ENCODE measurements at places on chromosomes 16 and 17. TPM values are rescaled to one million over a fixed set of nuclear protein-coding genes. Genes with fewer than 3 reads are reported as not detected.
A peak's percentile ranks its signal among the peaks of the same experiment; 100 is the strongest.

DNA sequence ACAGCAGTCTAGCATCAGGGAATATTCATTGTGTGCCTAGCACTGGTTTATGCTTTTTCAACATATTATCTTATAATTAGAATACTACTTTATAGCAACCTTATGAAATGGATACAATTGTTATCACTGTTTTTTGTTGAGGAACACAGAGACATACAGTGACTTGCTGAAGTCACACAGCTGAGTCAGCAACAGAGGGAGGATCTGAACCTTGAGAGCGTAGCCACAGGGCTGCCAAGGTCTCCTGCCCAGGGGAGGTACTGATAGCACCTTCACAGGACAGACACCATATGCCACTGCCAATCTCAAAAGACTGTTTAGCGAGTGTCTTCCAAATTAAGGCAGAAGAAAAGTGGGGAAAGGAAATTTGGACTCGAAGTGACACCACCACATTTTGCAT is 63.0 kb downstream of the GTF3C1 start:
- H3K4me3 ChIP-seq: no peak overlapping the region
- H3K4me1 ChIP-seq: no peaks in the 10 kb centered on the region
- no peak overlapping the region for H3K27ac ChIP-seq
- DNase-seq: no peak

VAT1L gene
- not detected for total RNA-seq

PRR35 gene
- total RNA-seq: not detected

DNA sequence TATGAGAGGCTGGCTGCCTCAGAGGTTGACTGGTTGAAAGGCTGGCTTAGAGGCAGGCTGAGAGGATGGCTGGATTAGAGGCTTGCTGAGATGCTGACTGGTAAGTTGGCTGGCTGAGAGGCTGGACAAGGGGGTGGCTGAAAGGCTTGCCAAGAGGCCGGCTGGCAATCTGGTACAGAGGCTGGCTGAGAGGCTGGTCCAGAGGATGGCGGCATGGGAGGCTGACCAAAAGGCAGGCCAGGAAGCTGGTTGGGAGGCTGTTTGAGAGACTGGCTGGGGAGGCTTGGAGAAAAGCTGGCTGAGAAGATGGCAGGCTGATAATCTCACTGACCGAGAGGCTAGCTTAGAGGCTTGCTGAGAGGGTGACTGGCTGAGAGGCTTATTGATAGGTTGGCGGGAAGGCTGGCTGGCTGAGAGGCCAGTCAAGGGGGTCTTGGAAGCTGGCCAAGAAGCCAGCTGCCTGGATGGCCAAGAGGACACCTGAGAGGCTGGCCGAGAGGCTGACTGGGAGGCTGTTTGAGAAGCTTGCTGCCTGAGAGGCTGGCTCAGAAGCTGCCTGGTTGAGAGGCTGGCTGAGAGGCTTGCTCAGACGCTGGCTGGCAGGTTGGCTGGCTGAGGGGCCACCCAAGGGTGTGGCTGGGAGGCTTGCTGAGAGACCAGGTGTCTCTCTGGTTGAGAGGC is 34.2 kb upstream of the ACSM2B start:
- no peak overlapping the region for H3K27ac ChIP-seq
- no peak for DNase-seq
- no peaks in the 10 kb centered on the region for H3K4me1 ChIP-seq

- peaks cover 9% of the 10 kb centered on the region for H3K4me1 ChIP-seq
- H3K27ac ChIP-seq: no peak overlapping the region
- DNase-seq: no peak
- no peak overlapping the region for H3K4me3 ChIP-seq
- H3K36me3 ChIP-seq: no peaks in the 10 kb centered on the region
Measured at GRCh38 chr16:49599704-49600103, 226.1 kb downstream of the C16orf78 start.

SLC13A2 gene
- total RNA-seq: not detected

DNA sequence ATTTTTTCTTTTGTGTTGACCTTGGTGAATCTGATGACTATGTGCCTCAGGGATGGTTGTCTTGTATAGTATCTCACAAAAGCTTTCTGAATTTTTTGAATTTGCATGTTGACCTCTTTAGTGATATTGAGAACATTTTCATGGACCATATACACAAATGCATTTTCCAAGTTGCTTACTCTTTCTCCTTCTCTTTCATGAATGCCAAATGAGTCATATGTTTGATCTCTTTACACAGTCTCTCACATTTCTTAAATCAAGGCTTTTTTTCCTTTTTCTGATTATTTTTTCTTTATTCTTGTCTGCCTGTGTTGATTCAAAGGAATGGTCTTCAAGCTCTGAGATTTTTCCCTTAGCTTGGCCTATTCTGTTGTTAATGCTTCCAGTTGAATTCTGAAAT is 46.6 kb upstream of the KCNJ16 start:
- H3K27ac ChIP-seq: no peak overlapping the region
- H3K4me1 ChIP-seq: no peaks in the 10 kb centered on the region
- no peak overlapping the region for H3K4me3 ChIP-seq
- H3K27me3 ChIP-seq: peaks cover 2% of the 10 kb centered on the region
- no peak for DNase-seq

WIPI1 gene
- 34.4 TPM for total RNA-seq

ZFPM1 gene
- 12.7 TPM for total RNA-seq

MYH13 gene
- total RNA-seq: not detected

DNA sequence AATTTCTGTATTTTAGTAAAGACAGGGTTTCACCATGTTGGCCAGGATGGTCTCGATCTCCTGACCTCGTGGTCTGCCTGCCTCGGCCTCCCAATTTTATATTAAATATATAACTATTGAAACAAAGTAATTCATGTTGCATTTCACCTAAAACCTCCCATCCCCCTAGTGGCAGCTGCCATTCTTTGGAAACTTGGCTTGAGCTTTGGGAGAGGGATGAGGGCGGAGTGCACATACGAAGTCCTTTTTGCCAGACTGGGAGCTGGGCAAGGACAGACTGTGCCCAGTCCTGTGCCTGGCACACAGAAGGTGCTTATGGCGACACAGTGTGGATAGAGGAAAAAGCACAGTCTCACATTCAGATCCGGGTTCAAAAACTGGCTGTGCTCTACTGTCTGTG is 83.8 kb downstream of the NETO2 start:
- no peak overlapping the region for H3K27ac ChIP-seq
- H3K4me3 ChIP-seq: no peak overlapping the region
- H3K27me3 ChIP-seq: no peaks in the 10 kb centered on the region
- no peak for DNase-seq
- H3K36me3 ChIP-seq: no peaks in the 10 kb centered on the region

GRCh38 chr17:10458701-10459100 is 10.7 kb downstream of the MYH4 start:
- DNase-seq: no peak
- H3K27ac ChIP-seq: no peak overlapping the region
- H3K4me3 ChIP-seq: no peak overlapping the region
- H3K36me3 ChIP-seq: no peaks in the 10 kb centered on the region
- no peaks in the 10 kb centered on the region for H3K4me1 ChIP-seq

OSBPL7 gene
- total RNA-seq: 43.8 TPM

- H3K4me1 ChIP-seq: peaks cover 47% of the 10 kb centered on the region
- no peak overlapping the region for H3K4me3 ChIP-seq
- H3K36me3 ChIP-seq: peaks cover 41% of the 10 kb centered on the region
- no peak overlapping the region for H3K27ac ChIP-seq
- DNase-seq: no peak
Measured at GRCh38 chr17:76176701-76177574, 35.9 kb upstream of the FOXJ1 start.

DNA sequence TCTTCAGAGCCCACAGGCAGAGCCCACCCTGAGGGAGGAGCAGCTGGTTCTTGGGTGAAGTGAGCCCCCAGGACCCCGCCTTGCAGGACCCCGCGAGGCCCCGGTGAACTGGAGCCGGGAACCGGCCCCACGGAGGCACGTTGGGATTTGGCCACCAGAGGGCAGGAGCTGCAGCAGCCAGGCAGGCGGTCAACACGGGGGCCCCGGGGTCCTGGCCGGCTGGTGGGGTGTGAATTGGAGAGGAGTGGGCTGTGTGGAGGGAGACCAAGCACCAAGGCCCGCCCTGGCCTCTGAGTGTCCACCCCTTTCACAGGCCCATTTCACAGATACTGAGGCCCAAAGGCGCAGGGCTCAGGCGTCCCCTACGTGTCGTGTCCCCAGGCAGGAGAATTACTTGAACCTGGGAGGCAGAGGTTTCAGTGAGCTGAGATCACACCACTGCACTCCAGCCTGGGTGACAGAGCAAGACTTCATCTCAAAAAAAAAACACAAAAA is 2.2 kb downstream of the DPEP1 start:
- H3K27ac ChIP-seq: no peak overlapping the region
- H3K36me3 ChIP-seq: peaks cover 6% of the 10 kb centered on the region
- DNase-seq: no peak
- H3K4me1 ChIP-seq: peaks cover 13% of the 10 kb centered on the region
- H3K27me3 ChIP-seq: peaks cover 3% of the 10 kb centered on the region

GRCh38 chr16:17444658-17445057 is 26.1 kb downstream of the XYLT1 start:
- H3K4me3 ChIP-seq: no peak overlapping the region
- H3K4me1 ChIP-seq: peaks cover 48% of the 10 kb centered on the region
- DNase-seq: no peak

RTN4RL1 gene
- 0.19 TPM for total RNA-seq

CCL2 gene
- total RNA-seq: not detected

PLEKHH3 gene
- 1.3 TPM for total RNA-seq

HCRT gene
- total RNA-seq: not detected

DNA sequence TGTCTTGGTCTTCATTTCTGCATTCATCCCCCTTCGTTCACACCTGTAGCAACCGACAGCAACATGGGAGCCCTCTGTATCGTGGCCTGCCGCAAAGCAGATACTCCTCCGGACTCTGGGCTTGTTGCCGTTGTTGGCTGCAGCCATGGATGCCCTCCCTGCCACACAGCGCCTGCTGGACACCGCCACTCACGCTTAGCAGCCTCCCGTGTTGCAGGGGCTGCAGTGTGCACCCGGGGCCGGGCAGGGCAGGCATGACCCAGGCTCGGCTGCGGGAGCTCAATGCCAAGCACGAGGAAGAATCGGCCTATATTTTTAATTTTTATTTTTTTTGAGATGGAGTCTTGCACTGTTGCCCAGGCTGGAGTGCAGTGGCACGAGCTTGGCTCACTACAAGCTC is 34.9 kb upstream of the ZNF629 start:
- no peak overlapping the region for H3K4me3 ChIP-seq
- no peaks in the 10 kb centered on the region for H3K36me3 ChIP-seq

GRCh38 chr17:42279776-42280630 is 3.8 kb upstream of the STAT5B start:
- H3K27ac ChIP-seq: no peak overlapping the region
- no peak for DNase-seq

SLC6A4 gene
- total RNA-seq: not detected

- peak; percentile 40 for DNase-seq
- no peaks in the 10 kb centered on the region for H3K27me3 ChIP-seq
- peak overlapping the region; percentile 41 for H3K4me3 ChIP-seq
- H3K36me3 ChIP-seq: peaks cover 47% of the 10 kb centered on the region
- H3K4me1 ChIP-seq: peaks cover 52% of the 10 kb centered on the region
Measured at GRCh38 chr17:1360975-1361374, 39.0 kb downstream of the YWHAE start.

DNA sequence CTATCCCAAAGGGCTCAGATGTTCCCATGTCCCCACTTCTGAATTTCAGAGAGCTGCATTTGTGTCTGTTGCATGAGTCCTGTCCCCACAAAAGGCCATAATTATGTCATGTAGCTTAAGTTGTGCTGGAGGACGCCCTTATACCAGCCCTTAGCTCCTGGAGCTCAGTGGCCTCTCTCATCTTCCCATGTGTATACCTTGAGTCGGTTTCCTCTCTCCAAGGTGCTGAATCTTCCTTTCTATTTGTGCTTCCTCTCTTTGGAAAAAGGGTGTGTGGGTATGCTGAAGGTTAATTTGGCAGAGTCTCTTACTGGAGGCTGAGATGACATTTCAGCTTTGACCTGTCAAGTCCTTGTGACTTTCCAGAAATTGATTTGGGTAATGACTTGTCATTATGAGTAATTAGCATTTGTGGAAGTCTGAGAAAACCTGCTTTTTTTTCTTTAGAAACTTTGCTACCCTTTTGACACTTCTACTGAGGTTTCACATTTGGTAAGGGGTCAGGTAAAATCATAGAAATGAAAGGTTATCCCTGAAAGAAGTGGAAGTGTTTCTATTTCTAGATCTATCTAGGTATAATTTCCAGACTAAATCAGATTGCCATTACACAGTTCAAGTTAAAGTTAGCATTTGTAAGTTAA is 185.4 kb downstream of the ABCC12 start:
- H3K4me3 ChIP-seq: no peak overlapping the region
- no peaks in the 10 kb centered on the region for H3K4me1 ChIP-seq
- no peak overlapping the region for H3K27ac ChIP-seq
- no peaks in the 10 kb centered on the region for H3K27me3 ChIP-seq

Measured in activated CD4-positive, alpha-beta T cell treated with anti-CD3 and anti-CD28 coated beads, Interleukin-2, amount 10 ng/mL, durations not matched to agents 7 days and 5 days (primary cell).